ENCODE measurements at places on chromosomes 7 and 10.

DNA sequence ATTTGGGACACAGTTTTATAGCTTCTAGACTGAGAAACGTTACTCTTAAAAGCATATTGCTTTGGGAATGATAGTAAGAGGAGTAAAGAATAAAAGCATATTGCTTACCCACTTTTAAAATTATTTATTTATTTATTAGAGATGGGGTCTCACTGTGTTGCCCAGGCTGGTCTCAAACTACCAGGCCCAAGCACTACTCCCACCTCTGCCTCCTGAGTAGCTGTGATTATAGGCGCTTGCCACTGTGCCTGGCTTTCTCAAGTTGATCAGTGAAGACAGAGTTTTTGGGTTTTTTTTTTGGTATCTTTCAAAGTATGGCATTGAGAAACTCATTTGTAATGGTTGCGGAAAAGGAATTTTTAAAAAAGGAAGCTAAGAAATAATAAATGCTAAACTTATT lies 68.0 kb downstream of the AHCYL2 start:
- no peak for DNase-seq

DNA sequence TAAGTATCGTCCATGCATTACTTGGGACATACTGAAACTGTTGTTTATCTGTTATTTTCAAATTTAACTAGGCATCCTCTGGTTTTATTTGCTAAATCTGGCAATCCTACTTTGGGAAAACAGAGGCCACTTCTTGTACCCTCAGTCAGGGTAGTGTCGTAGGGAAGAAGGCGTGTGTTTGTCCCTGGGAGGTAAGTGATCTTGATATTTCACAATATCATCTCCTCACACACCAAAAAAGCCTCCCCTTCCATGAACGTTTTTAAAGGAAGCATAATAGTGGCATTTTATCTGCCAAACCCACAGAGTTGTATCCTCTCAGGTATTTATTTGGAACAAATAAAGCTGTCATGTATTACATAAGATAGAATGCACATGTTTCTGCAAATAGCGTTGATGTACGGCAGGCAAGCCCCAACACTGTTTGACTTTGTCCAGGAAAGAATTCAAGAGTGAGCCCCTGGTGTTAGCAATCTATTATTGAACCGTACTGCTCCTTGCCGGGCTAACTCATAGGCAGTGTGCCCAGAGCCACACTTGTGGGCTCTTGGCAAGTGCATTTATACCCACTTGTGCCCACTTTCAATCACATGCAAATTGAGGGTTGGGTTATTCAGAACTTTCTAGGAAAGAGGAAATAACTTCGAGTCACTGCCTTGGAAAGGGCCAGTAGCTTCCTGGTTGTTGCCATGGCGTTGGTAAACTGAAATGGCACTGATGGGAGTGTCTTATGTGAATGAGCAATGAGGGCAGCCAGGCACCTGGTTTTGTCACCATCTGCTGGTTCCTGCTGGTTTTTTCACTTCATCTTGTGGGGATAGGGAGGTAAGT lies 266.0 kb downstream of the USP6NL start:
- DNase-seq = peak; percentile 17

GRCh38 chr10:30115626-30115940 lies 56.2 kb upstream of the JCAD start:
- no peak for DNase-seq

DNA sequence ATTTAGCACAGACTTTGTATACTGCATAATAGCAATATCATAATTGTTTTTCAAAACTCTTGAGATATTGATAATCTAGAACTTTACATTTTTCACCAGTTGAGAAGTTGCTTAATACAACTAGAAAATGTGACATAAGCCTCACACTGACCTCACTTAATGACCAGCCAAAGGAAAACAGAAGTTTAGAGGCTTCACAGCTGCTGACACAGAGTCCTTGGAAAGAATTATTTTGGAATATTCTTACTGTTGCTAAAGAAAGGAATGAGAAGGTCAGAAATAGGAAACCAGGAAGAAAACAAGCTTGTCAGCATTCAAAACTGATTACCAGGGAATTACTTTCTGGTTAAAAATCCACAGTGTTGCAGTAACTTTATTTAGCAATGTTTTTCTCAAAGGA lies 35.5 kb upstream of the WASL start:
- peak; percentile 80 for DNase-seq

DNA sequence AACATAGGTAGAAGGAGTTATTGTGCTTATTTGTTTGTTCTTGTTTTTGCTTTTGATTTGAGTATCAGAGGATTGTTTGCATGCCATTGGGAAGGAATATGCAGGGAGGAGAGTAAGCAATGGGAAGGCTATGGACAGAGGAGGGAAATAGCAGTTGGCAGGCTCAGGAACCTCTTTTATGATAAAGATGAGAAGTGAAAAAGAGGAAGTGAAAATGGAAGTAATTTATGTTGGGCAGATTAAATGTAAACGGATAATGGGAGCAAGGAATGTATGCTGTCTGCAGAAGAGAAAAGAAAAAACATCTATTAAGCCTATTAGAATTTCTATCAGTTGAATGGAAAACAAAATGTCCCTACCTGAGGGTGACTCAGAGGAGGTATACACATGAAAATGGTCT lies 90.1 kb upstream of the NPSR1 start:
- no peak for DNase-seq

- peak; percentile 66 for DNase-seq
Measured at GRCh38 chr10:63758080-63758479, 236.9 kb downstream of the REEP3 start.

- no peak for DNase-seq
Measured at GRCh38 chr10:84542522-84543490, 214.4 kb downstream of the CCSER2 start.

- DNase-seq = peak; percentile 56
Measured at GRCh38 chr10:69057951-69058297, 30.0 kb upstream of the SRGN start.

DNA sequence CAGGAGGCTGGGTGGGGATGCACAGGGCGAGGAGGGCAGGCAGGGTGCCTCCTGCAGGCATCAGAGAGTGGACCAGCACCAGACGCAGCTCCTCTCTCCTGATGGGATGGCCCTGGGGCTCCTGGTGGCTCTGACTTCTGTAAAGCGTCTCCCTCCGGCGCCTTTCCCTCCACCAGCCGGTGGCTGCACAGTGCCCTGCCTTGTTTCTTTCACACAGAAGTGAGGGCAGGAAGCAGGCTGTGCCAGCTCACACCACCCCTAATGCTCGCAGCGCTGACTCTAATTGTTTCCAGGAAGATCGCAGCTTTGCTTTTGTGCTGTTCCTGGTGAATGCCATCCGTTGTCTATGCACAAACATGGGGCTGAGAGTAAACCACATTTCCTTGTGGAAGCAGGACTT lies 152.3 kb upstream of the LANCL2 start:
- DNase-seq = no peak

- peak; percentile 94 for DNase-seq
Measured at GRCh38 chr10:122504610-122504950, 43.2 kb downstream of the HTRA1 start.

DNA sequence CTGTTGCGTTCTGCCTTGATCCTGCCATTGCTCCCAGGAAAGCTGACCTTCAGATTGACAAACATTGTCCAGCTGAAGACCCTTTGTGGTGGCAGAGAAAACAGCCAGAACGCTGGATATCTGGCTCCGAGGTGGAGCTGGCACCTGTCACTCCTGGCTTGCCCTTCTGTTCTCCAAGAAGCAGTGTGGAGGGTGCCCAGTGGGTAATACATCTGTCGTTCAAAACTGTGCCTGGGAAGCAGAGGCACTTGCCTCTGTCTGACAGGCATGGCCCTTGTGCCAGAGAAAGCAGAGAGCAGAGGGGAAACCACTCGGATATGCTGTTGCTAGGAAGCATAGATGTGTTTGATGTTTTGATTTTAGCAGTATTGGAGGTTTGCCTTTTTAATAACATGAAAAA lies 231.4 kb downstream of the BMPER start:
- DNase-seq = no peak

Measured in cardiac fibroblast (primary cell).